Right lobe of liver (tissue), 6 donors: ENCODE measurements at places on chromosomes 7 and 10. TPM values are rescaled to one million over a fixed set of nuclear protein-coding genes. Genes with fewer than 3 reads are reported as not detected.

DNA sequence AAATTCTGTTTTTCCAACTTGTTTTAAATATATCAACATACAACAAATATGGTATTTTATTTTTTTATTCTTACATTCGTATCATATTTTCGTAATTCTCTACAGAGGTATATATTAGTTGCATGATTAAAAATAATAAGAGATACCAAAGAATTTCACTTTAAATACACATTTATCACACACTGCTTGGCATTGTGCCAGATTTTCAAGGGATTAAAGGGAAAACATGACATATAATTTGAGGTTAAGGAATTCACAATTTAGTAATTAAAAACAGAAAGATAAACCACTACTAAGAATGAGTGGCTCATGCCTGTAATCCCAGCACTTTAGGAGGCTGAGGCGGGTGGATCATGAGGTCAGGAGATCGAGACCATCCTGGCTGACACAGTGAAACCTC, 484.7 kb upstream of the SORCS1 start:
- DNase-seq: no peak
- no peak overlapping the region for H3K27ac ChIP-seq
- H3K4me1 ChIP-seq: no peaks in the 10 kb centered on the region
- H3K27me3 ChIP-seq: no peaks in the 10 kb centered on the region

DNA sequence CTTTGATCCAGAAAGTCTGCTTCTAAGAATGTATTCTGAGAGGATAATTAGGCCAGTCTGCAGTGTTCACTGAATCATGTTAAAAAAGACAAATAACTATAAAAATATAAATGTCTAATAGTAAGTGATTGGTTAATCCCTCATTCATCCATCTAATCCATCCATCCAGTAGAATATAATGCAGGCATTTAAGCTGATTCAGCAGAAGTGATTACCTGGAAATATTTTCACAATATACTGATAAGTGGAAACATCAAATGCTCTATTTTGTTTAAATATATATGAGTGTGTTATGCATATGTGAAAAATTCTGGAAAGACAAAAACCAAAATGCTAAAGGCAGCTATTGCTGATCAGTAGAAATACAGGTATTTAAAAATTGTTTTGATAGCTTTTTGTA, 152.6 kb downstream of the REEP3 start:
- no peaks in the 10 kb centered on the region for H3K4me1 ChIP-seq
- no peak overlapping the region for H3K27ac ChIP-seq
- DNase-seq: no peak
- no peaks in the 10 kb centered on the region for H3K36me3 ChIP-seq

DNA sequence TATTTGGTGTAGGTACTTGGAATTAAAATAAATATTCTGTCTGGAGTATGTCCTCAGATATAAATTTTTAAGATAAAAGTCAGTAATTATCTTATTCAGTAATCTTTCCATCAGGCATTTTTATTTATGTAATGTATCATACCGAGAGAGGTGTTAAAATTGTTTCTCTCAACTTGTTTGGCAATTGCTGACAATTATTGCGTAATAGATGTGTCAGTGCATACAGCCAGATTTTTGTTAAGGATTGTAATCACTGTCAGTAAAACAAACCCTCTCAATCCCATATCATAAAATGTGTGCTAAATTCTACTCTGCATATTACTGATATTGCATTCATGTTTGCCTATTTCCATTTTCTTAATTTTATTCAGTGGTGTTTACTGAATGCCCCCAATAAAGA, 69.2 kb downstream of the CNTNAP2 start:
- H3K27me3 ChIP-seq: no peaks in the 10 kb centered on the region
- H3K4me1 ChIP-seq: no peaks in the 10 kb centered on the region
- DNase-seq: no peak
- H3K36me3 ChIP-seq: no peaks in the 10 kb centered on the region
- no peak overlapping the region for H3K4me3 ChIP-seq

BUB3 gene
- total RNA-seq: 30.1 TPM

DNA sequence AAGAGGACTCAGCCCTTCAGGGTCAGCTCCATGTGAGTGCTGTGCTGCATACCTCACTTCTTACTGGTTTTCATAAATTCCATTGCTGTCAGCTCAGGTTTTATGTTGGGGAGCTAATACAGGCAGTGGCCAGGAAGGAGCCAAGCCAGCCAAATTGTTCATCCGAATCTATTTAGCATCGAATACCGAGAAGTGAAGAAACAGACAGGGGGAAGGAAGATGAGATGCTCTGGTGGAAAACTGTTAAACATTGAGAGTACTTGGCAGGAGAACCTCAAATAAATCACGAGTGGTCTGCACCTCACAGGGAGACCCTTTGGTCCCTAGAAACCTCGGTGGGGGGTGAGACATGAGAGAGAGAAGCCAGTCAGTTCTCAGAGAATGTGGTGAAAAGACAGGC, 196.0 kb upstream of the TMEM72 start:
- no peaks in the 10 kb centered on the region for H3K27me3 ChIP-seq
- no peak for DNase-seq
- H3K4me1 ChIP-seq: no peaks in the 10 kb centered on the region
- no peak overlapping the region for H3K27ac ChIP-seq

- no peak for DNase-seq
- H3K36me3 ChIP-seq: no peaks in the 10 kb centered on the region
- H3K27me3 ChIP-seq: no peaks in the 10 kb centered on the region
- H3K4me3 ChIP-seq: no peak overlapping the region
- H3K27ac ChIP-seq: no peak overlapping the region
Observed at GRCh38 chr10:97518301-97519043, 19.7 kb downstream of the UBTD1 start.

TEX47 gene
- not detected for total RNA-seq

TRPV5 gene
- total RNA-seq: not detected

CACNA2D1 gene
- 6.0 TPM for total RNA-seq

DENND2A gene
- total RNA-seq: 2.4 TPM

DNA sequence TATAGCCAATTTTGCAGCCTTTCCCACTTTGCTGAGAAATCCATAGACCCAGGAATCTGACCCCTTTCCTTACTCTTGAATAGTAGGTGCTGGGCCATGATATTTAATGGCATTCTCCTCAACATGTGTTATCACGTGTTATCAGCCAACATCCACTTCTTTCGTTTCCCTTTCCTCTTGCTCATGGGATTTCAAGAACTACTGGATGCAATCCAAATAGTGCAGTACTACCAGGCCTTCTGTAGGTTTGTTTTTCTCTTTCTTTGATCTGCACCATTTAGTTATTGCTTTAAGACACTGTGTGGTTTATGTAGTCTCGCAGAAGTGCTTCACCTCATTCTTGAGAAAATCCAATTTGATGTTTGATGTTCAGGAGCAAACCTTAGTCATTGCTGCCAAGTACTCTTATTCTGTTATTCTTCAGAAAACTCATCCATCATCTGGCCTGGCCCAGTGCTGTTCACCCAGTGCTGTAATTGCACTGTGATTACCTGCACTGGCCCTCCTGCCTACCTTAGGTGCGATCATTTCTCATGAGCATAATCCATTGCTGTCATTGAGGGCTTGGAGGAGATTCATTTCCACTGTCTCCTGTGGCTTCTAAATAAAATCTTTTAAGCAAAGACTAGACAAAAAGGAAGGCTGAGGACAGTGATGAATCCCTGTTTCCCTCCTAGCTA, 315.3 kb downstream of the BMPER start:
- H3K4me1 ChIP-seq: no peaks in the 10 kb centered on the region
- H3K27me3 ChIP-seq: no peaks in the 10 kb centered on the region
- H3K36me3 ChIP-seq: no peaks in the 10 kb centered on the region
- no peak for DNase-seq
- H3K27ac ChIP-seq: no peak overlapping the region

DNA sequence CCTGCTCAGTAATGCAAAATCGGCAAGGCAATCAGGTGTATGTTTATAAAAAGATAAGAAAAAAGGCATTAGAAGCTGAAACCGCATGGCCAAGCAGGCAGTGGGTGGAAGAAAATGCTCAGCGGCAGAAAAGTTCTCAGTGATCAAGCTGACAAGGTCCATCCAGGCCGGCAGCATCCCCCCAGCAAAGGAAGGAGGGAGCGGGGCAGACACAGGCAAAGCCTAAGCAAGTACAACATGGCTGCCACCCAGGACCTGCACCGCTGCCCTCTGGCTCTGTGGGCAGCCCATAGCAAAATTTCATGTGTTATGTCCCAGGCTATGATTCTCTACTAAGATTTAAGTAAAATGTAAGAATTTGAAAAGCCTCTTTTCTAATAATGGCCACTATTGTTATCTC, 45.4 kb downstream of the MRPS24 start:
- no peaks in the 10 kb centered on the region for H3K36me3 ChIP-seq
- DNase-seq: no peak
- no peaks in the 10 kb centered on the region for H3K4me1 ChIP-seq
- H3K27me3 ChIP-seq: no peaks in the 10 kb centered on the region

ALOX5 gene
- 4.4 TPM for total RNA-seq

- DNase-seq: no peak
- H3K27me3 ChIP-seq: no peaks in the 10 kb centered on the region
- peak overlapping the region; percentile 24 for H3K4me3 ChIP-seq
- H3K4me1 ChIP-seq: no peaks in the 10 kb centered on the region
- H3K36me3 ChIP-seq: no peaks in the 10 kb centered on the region
Observed at GRCh38 chr7:82444220-82444909, 788 bp upstream of the CACNA2D1 start.

MSMB gene
- not detected for total RNA-seq

CNTNAP2 gene
- 1.8 TPM for total RNA-seq

DNA sequence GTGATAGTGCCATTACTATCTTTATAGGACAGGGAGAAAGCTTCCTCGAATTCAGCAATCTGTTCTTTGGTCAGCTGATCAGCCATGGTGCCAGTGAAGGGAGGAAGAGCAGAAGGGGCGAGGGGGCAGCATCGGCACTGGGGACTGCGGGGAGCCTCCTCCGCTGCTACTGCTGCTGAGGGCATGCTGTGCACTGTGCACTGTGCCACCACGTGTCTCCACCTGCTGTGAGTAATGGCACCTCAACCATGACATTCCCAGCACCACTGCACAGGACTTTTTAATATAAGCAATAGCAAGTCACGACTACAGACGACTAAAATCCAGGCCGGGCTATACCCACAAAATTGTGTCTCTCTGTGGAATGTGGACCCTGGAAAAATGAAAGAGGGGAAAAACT, 105.0 kb upstream of the LANCL2 start:
- H3K27me3 ChIP-seq: no peaks in the 10 kb centered on the region
- DNase-seq: no peak
- H3K36me3 ChIP-seq: no peaks in the 10 kb centered on the region
- no peak overlapping the region for H3K27ac ChIP-seq
- no peak overlapping the region for H3K4me3 ChIP-seq

- no peak overlapping the region for H3K27ac ChIP-seq
- H3K4me1 ChIP-seq: no peaks in the 10 kb centered on the region
- no peak overlapping the region for H3K4me3 ChIP-seq
- DNase-seq: no peak
- H3K27me3 ChIP-seq: no peaks in the 10 kb centered on the region
Observed at GRCh38 chr10:90420637-90421318, 437.1 kb downstream of the HTR7 start.

GRCh38 chr7:64599359-64599758, 36.5 kb upstream of the ZNF680 start:
- DNase-seq: peak; percentile 56
- no peak overlapping the region for H3K4me3 ChIP-seq
- no peaks in the 10 kb centered on the region for H3K4me1 ChIP-seq
- H3K27me3 ChIP-seq: no peaks in the 10 kb centered on the region

OPN1SW gene
- total RNA-seq: not detected
